ENCODE measurements at places on chromosomes 6 and 20.

- DNase-seq = peak; percentile 77
Measured at GRCh38 chr6:157323255-157323965, at the start of gene TMEM242. TSS of gene TMEM242 (minus strand) at chr6:157323519. CDS start at chr6:157323499, 20 bp downstream.

GRCh38 chr6:137808191-137808590, 58.9 kb upstream of the TNFAIP3 start:
- DNase-seq = no peak

- no peak for DNase-seq
Measured at GRCh38 chr6:147136057-147136456, 68.2 kb upstream of the STXBP5 start.

DNA sequence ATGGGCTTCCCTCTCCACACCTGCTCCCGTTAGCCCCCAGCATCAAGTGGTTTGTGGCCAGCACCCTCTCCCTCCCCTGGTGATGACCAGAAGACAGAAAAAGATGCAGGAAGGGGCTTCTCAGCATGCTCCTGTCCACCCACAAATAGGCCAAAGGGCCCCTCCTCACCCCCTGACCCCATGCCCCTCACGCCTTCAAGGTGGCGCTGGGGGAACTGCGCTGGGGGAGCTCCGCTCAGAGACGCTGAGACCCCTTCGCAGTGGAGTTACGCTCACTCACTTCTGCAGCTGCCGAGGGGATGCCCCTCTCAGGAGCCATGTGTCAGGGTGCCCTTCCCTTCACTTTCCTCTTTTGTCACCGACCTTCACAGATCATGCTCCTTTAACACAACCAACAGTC, 92.0 kb downstream of the PSMB1 start:
- DNase-seq = no peak

- DNase-seq = no peak
Measured at GRCh38 chr6:93418408-93419303, 703 bp downstream of the EPHA7 start.

GRCh38 chr6:83167726-83168278, 25.3 kb downstream of the PGM3 start:
- no peak for DNase-seq

GRCh38 chr20:63791497-63792156, 39.4 kb downstream of the ZBTB46 start:
- no peak for DNase-seq

DNA sequence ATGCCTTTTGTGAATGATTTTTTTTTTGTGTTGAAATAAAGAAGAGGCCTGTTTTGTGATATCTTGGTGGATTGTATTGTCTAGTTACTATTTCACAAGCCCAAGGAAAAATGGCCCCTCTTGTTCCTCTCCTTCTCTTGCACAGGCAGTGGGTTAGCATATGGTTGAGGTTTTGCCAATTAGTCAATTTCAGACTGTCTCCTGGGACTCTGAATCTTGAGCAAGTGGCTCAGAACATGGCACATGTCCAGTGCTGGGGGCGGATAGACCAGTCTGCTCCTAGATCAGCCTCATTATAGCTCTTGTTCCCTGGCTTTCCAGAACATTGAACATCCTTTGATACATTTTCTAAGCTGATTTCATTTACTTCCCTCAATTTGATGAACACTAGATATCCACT, 589.2 kb downstream of the PHF3 start:
- no peak for DNase-seq

GRCh38 chr6:168181316-168181715, 102.3 kb upstream of the FRMD1 start:
- no peak for DNase-seq

DNA sequence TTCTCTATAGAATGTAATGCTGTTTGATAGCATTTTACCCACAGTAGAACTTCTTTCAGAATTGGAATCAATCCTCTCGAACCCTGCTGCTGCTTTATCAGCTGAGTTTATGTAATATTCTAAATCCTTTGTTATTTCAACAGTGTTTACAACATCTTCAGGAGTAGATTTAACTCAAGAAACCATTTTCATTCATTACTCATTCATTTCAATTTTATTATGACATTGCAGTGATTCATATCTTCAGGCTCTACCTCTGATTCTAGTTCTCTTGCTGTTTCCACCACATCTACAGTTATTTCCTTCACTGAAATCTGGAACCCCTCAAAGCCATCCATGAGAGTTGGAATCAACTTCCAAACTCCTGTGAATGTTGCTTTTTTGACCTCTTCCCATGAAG, 93.7 kb downstream of the ZFAND3 start:
- no peak for DNase-seq

DNA sequence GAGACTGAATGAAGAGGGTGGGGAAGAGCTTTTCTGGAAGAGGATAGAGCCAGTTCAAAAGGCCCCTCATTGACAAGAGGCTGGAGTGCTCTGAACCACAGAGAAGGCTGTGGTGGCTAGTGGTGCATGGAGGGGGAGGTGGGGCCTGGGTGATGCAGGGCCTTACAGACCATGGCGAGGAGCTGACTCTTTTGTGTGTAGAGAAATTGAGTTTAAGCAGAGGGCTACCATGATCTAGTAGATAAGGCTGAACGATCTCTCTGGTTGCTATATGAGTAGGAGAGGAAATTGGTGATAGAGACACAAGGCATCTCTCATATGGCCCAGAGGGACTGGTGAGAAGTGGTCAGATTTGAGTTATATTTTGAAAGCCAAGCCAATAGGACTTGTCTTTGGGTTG, 137.6 kb downstream of the UST start:
- no peak for DNase-seq

GRCh38 chr20:63120808-63121090, 95.2 kb downstream of the YTHDF1 start:
- no peak for DNase-seq

DNA sequence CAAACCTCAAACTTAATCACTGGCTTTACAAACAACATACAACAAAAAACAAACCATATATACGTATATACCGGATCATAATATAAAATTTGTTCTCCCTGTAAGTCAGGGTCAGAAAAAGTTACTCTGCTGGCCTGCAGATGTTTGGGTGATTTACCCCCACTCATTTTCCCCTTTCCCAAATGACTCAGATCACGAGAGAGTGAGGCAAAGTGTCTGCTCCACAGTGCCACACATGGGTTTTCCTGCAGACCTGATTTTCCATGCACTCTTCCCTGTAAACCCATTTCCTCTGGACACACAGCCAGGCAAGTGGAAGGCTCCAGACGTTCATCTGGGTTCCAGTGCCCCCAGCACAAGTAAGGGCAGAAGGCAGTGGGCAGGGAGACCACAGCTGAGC, 23.5 kb downstream of the GFOD1 start:
- DNase-seq = no peak

DNA sequence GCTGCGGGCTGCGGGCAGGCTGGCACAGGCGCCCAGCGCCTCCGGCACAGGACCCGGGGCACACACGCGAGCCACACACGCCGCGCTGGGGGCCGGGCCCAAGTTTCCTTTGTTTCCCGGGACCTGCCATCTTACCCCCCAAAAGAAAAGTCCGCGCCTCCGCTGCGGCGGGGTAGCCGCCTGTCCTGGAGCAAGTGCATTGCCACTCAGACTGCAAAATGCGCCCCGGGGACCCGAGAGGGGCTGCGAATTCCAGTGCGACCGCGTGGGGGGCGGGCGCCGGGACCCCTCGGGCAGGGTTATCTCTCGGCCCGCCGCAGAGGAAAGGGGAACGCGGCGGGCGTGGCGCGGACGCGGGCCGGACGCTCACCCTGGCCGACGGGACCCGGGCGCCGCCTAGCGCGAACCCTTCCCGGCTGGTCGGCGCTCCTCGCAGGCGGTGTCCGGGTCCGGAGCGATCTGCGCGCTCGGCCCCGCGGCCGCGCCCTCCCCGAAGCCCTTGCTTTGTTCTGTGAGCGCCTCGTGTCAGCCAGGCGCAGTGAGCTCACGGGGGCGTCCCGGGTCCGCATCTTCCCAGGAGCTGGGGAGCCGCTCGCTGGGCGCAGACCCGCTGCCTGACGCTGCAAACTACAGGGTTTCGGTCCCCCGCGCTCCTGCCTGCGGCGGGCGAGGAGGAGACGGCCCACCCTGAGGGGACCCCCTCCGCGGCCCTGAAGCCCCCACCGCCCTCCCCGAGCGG, 639 bp upstream of the CD24 start:
- no peak for DNase-seq

GRCh38 chr6:139738801-139739455, 364.5 kb upstream of the CITED2 start:
- no peak for DNase-seq

GRCh38 chr6:138521790-138522189, 22.5 kb upstream of the NHSL1 start:
- no peak for DNase-seq

DNA sequence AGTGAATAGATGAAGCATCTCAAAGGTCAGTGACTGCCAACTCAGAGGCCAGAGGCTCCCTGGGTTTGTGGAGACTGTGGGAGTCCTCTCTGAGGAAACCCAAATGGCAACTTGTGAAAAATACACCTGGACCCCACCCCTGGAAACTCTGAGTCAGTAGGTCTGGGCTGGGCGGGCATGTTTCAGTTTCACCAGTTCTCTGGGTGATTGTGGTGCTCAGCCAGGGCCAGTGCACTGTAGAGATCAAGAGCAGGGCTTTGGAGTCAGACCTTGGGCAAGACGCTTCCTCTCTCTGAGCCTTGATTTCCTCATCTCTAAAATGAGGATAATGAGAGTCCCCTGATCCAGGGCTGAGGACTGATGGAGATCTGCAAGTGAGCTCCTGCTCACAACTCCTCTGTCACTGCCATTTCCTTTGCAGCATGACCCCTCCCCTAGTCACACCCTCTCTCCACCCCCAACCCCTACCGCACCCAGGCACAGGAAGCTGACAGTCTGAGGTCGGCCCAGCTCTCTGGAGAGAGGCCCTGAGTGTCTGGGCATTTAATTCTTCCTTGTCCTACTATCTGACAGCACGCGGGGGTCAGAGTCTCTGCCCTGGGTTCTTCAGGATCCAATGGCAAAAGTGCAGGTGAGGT, 5.1 kb downstream of the DEF6 start:
- DNase-seq = peak; percentile 80

DNA sequence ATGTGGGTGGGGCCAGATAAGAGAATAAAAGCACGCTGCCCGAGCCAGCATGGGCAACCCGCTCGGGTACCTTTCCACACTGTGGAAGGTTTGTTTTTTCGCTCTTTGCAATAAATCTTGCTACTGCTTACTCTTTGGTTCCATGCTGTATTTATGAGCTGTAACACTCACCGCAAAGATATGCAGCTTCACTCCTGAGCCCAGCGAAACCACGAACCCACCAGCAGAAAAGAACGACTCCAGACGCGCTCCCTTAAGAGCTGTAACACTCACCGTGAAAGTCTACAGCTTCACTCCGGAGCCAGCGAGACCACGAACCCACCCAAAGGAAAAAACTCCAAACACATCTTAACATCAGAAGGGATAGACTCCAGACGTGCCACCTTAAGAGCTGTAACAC, 76.7 kb downstream of the TFAP2A start:
- DNase-seq = no peak

DNA sequence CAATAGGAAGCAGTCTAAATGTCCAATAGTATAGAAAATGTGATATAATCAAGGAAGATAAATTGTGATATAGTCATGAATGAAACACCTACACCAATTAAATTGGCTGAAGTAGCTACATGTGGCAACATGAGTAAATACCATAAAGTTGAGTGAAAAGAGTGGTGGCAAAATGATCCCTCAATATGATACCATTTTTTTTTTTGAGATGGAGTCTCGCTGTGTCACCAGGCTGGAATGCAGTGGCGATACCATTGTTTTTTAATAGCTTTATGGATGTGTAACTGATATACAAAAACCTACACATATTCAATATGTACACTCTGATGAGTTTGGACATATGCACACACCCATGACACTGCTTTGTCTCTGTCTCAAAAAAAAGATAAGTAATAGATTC, 20.9 kb upstream of the ILRUN start:
- DNase-seq = no peak

GRCh38 chr6:21992178-21992967, 304.5 kb downstream of the PRL start:
- DNase-seq = no peak

GRCh38 chr6:74631564-74631963, 574.3 kb downstream of the COL12A1 start:
- DNase-seq = no peak

- DNase-seq = no peak
Measured at GRCh38 chr20:33704197-33704924, 15.7 kb downstream of the PXMP4 start.

GRCh38 chr20:21323640-21324039, 20.5 kb downstream of the XRN2 start:
- no peak for DNase-seq

- no peak for DNase-seq
Measured at GRCh38 chr6:56851541-56852259, 103.2 kb upstream of the BEND6 start.

DNA sequence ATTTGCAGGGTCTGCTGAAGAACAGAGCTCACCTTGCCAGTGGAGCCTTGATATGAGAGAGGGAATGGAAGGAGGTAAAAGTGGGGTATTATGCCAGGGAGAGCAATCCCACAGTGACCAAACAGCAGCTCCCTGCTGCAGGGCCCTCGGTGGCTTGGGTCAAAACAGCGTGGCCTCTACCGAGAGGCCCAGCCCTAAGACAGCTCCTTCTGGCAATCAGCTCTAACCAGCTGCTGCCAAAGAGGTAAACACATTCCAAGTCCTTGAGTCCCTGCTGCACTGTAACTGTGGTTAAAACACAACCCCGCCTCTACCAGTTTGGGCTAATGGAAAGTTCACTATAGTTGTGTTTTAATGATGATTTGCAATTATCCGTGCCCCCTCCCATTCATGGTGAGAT, 1.4 kb upstream of the DAAM2 start:
- DNase-seq = no peak

DNA sequence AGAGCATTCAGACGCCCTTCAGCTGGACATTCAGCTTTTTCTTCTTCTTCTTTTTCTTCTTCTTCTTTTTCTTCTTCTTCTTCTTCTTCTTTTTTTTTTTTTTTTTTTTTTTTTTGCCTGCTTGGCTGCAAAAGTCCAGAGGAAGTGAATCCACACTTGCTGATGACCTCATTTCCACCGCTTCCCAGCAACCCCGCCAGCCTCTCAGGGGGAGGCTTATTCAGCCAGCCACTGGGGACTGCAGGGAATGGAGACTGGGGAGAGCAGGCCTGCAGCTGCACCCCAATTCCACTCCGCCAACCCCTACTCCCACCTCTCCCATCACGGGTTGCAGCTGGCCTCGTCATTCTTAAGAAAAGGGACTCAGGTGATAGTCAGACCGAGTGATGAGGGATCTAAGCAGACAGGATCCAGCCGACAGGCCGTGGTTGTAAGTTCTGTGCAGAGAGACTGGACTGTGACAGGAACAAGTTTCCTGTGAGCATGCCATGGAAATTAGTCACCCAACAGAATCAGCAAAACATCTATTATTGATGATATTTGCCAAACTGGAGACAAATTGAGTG, 59.0 kb upstream of the QKI start:
- DNase-seq = no peak

- no peak for DNase-seq
Measured at GRCh38 chr6:131068165-131068564, 5.1 kb upstream of the EPB41L2 start.
